ENCODE measurements at places on chromosomes 16 and 17.

- peaks cover 18% of the 10 kb centered on the region for H3K27me3 ChIP-seq
- H3K36me3 ChIP-seq, result 0 out of 2 replicates have a peak, but pooled peaks cover 3% of the 10 kb centered on the region
- DNase-seq, result no peak
- no peak overlapping the region for H3K4me3 ChIP-seq
Observed at GRCh38 chr17:46273541-46274236, 21.2 kb upstream of the LRRC37A start.

GRCh38 chr16:4570688-4571321, 14.7 kb downstream of the C16orf96 start:
- DNase-seq, result peak; percentile 95
- H3K27ac ChIP-seq, result peak overlapping the region; percentile 93
- no peaks in the 10 kb centered on the region for H3K27me3 ChIP-seq
- peak overlapping the region; percentile 39 for H3K4me3 ChIP-seq
- H3K36me3 ChIP-seq, result no peaks in the 10 kb centered on the region

- DNase-seq, result peak; percentile 98
- no peaks in the 10 kb centered on the region for H3K36me3 ChIP-seq
- peak overlapping the region; percentile 68 for H3K4me3 ChIP-seq
- no peak overlapping the region for H3K27ac ChIP-seq
Observed at GRCh38 chr16:57528499-57529390, 7.6 kb downstream of the CCDC102A start.

GRCh38 chr17:50765454-50766221, 1.7 kb downstream of the ANKRD40CL start:
- no peak for DNase-seq
- no peaks in the 10 kb centered on the region for H3K27me3 ChIP-seq
- no peak overlapping the region for H3K4me3 ChIP-seq
- H3K36me3 ChIP-seq, result no peaks in the 10 kb centered on the region

GRCh38 chr16:78362524-78363135, 263.2 kb downstream of the WWOX start:
- DNase-seq, result no peak
- H3K4me3 ChIP-seq, result no peak overlapping the region
- H3K27ac ChIP-seq, result no peak overlapping the region
- H3K27me3 ChIP-seq, result no peaks in the 10 kb centered on the region
- no peaks in the 10 kb centered on the region for H3K36me3 ChIP-seq

DNA sequence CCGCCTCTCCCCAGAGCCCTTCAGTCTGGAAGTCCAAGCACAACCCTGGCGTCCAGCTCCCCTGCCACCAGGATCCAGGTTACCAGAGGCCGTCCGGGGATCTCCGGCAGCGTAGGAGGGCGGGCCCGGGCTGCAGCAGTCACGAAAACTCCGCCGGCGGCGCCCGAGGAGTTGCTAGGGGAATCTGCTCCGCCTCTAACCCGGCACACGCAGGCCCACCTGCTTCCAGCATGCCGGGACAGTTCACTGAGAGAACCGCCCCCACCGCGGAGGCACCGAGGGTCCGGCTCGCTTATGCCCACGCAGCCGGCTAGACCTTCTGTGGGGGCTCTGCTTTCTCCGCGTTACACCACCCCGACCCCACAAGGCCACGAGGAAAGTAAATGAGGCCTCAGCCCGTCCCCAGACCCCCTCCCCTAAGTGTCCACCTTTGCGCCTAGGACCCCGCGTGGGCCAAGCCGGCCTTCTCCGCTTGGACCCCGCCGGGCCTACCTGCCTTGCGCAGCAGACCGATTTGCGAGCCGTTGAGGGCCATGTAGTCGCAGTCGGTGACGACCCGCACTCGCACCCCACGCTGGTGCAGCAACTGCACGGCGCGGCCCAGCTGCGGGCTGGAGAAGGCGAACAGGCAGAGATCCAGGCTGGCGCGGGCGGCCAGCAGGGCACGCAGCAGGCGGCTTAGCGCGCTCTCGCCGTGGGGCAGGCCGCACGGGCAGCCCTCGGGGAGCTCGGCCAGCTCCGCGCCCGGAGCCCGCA, 587 bp downstream of the PLD6 start:
- DNase-seq, result peak; percentile 40
- no peaks in the 10 kb centered on the region for H3K36me3 ChIP-seq
- no peaks in the 10 kb centered on the region for H3K4me1 ChIP-seq
- no peak overlapping the region for H3K4me3 ChIP-seq
- no peaks in the 10 kb centered on the region for H3K27me3 ChIP-seq

- no peak overlapping the region for H3K27ac ChIP-seq
- H3K36me3 ChIP-seq, result no peaks in the 10 kb centered on the region
- no peaks in the 10 kb centered on the region for H3K27me3 ChIP-seq
- no peaks in the 10 kb centered on the region for H3K4me1 ChIP-seq
Observed at GRCh38 chr17:74601944-74602572, 10.0 kb upstream of the CD300LD start.

GRCh38 chr16:1698680-1699079, 7.3 kb upstream of the MAPK8IP3 start:
- H3K4me1 ChIP-seq, result no peaks in the 10 kb centered on the region
- H3K36me3 ChIP-seq, result peaks cover 57% of the 10 kb centered on the region
- no peak overlapping the region for H3K27ac ChIP-seq
- no peak overlapping the region for H3K4me3 ChIP-seq
- DNase-seq, result no peak

DNA sequence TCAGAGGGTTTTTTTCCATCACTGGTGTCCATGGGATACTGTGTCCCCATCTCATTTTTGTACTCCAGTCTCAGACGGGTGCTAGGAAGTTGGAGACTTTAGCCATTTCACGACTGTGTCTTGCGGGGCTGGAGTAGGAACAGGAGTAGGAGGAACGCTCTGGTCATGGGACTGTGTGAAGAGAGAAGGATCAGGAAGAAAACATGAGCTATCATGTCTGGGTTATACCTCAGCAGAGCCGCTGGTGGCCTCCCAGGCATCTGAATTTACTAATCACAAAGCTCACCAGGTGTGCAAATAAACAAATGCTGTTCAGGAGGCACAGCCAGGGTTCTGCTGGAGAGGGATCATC, 225.4 kb downstream of the SEC14L1 start:
- H3K4me1 ChIP-seq, result peaks cover 14% of the 10 kb centered on the region
- H3K27me3 ChIP-seq, result no peaks in the 10 kb centered on the region
- H3K27ac ChIP-seq, result no peak overlapping the region
- H3K4me3 ChIP-seq, result no peak overlapping the region
- DNase-seq, result no peak
- no peaks in the 10 kb centered on the region for H3K36me3 ChIP-seq

GRCh38 chr16:84950906-84951305, 60.4 kb downstream of the ZDHHC7 start:
- H3K27me3 ChIP-seq, result no peaks in the 10 kb centered on the region
- no peak overlapping the region for H3K27ac ChIP-seq
- no peaks in the 10 kb centered on the region for H3K36me3 ChIP-seq
- H3K4me3 ChIP-seq, result no peak overlapping the region
- DNase-seq, result peak; percentile 72
- H3K4me1 ChIP-seq, result no peaks in the 10 kb centered on the region

- no peak overlapping the region for H3K27ac ChIP-seq
- DNase-seq, result no peak
- 0 out of 2 replicates have a peak, but pooled peaks cover under 1% of the 10 kb centered on the region for H3K36me3 ChIP-seq
- H3K27me3 ChIP-seq, result no peaks in the 10 kb centered on the region
- no peak overlapping the region for H3K4me3 ChIP-seq
Observed at GRCh38 chr17:40561871-40562611, 3.2 kb downstream of the CCR7 start.

DNA sequence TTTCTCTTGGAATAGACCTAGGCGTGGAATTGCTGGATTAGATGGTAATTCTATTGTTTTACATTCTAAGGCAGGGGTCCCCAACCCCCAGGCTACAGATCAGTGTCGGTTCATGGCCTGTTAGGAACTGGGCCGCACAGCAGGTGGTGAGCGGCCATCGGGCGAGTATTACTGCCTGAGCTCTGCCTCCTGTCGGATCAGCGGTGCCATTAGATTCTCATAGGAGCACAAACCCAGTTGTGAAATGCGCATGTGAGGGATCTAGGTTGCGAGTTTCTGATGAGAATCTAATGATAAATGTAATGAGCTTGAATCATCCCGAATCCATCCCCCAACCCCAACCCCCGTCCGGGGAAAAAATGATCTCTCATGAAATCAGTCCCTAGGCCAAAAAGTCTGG, 23.0 kb downstream of the NLRC5 start:
- no peak overlapping the region for H3K27ac ChIP-seq
- peaks cover 5% of the 10 kb centered on the region for H3K4me1 ChIP-seq
- no peak overlapping the region for H3K4me3 ChIP-seq
- no peaks in the 10 kb centered on the region for H3K27me3 ChIP-seq
- peak; percentile 45 for DNase-seq

GRCh38 chr17:57365420-57365819, 109.1 kb downstream of the MSI2 start:
- H3K4me1 ChIP-seq, result peaks cover 32% of the 10 kb centered on the region
- no peaks in the 10 kb centered on the region for H3K36me3 ChIP-seq
- no peak overlapping the region for H3K4me3 ChIP-seq
- no peak for DNase-seq
- no peak overlapping the region for H3K27ac ChIP-seq

- H3K4me3 ChIP-seq, result no peak overlapping the region
- H3K36me3 ChIP-seq, result no peaks in the 10 kb centered on the region
- no peaks in the 10 kb centered on the region for H3K27me3 ChIP-seq
Observed at GRCh38 chr16:2386990-2387389, 42.3 kb upstream of the CCNF start.

DNA sequence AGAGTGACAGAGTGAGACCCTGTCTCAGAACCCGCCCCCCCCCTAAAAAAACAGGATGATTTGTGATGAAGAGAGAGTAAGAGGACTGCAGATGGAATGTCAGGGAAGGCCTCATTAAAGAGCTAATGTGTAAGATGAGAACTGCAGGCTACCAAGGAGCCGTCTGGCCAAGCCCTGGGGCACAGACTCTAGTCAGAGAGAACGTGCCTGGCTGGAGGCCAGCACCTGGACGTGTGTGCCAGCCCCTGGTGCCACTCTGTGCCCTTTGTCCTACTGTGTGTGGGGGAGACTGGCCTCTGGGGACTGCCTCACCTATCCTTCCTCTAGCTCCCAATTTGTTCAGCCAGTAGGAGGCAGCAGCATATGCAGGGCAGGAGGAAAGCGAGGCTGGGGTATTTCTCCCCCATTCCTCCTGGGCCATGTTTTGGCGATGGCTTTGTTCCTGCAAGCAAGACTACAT, 37.1 kb downstream of the KNOP1 start:
- H3K4me3 ChIP-seq, result no peak overlapping the region
- peaks cover 9% of the 10 kb centered on the region for H3K36me3 ChIP-seq
- DNase-seq, result peak; percentile 56
- no peak overlapping the region for H3K27ac ChIP-seq

- H3K27me3 ChIP-seq, result no peaks in the 10 kb centered on the region
- H3K4me1 ChIP-seq, result peaks cover 12% of the 10 kb centered on the region
- H3K27ac ChIP-seq, result no peak overlapping the region
- no peak for DNase-seq
- no peaks in the 10 kb centered on the region for H3K36me3 ChIP-seq
- no peak overlapping the region for H3K4me3 ChIP-seq
Observed at GRCh38 chr16:58789351-58789750, 55.2 kb upstream of the GOT2 start.

- peaks cover 10% of the 10 kb centered on the region for H3K4me1 ChIP-seq
- DNase-seq, result no peak
- no peaks in the 10 kb centered on the region for H3K27me3 ChIP-seq
- no peak overlapping the region for H3K27ac ChIP-seq
- peaks cover 49% of the 10 kb centered on the region for H3K36me3 ChIP-seq
Observed at GRCh38 chr17:51263006-51263405, 2.7 kb downstream of the UTP18 start.

GRCh38 chr17:74164446-74165045, 38.9 kb upstream of the RPL38 start:
- H3K36me3 ChIP-seq, result no peaks in the 10 kb centered on the region
- no peak overlapping the region for H3K27ac ChIP-seq
- no peak for DNase-seq
- no peak overlapping the region for H3K4me3 ChIP-seq

DNA sequence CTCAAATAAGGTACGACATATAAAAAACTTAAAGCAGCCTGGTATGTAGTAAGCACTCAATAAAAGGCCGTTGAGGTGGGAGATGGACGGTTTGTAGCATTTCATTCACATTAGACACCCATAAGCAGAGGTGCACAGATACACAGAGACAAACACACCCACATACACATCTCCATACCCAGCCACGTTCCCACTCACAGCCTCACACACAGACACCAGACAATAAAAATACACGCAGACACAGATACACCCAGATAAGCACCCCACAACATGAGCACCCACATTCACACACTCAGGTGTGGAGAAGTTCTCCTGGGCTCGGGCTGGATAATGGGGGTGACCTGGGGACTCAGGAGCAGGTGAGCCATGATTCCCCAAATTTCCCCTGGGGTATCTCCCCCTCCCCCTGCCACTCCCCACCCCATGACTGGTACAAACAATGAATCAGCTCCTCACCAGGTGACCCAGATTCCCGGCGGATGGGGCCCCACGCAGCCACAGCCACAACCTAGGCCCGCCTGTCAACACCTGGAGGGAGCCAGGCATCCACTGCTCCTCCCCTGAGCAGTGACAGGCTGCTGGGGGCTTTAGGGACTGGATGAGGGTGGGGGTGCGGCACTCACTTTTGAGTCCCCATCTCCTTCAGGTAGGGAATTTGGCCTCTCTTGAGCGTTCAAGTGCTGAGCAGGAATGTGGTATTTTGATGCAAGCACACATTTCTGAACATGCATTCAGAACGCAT, 2.7 kb downstream of the DLX3 start:
- peak overlapping the region; percentile 66 for H3K4me3 ChIP-seq
- peaks cover 18% of the 10 kb centered on the region for H3K4me1 ChIP-seq
- H3K27me3 ChIP-seq, result peaks cover 100% of the 10 kb centered on the region
- no peaks in the 10 kb centered on the region for H3K36me3 ChIP-seq
- peak; percentile 37 for DNase-seq
- no peak overlapping the region for H3K27ac ChIP-seq

GRCh38 chr17:81429821-81430551, 34.7 kb downstream of the BAHCC1 start:
- no peaks in the 10 kb centered on the region for H3K27me3 ChIP-seq
- no peak overlapping the region for H3K4me3 ChIP-seq
- no peak for DNase-seq
- no peak overlapping the region for H3K27ac ChIP-seq
- H3K36me3 ChIP-seq, result no peaks in the 10 kb centered on the region

DNA sequence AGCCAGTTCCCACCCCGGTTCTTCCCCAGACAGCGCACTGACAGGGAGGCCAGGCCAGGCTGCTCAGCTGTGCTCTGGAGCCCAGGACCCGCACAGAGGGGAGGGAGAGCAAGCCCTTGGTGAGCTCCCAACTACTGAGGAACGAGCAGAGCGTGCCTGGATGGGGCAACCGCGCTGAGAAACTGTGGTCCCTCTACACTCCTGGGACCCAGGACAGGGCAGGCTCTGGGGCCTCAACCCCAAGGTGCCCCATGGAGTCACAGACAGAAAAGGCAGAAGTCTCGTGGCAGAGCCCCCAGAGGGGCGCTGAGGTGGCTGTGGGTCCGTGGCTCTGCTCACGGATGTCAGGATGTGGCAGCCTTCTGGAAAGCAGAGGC, 16.3 kb downstream of the SLX4 start:
- no peak overlapping the region for H3K27ac ChIP-seq
- H3K4me3 ChIP-seq, result no peak overlapping the region
- no peak for DNase-seq
- no peaks in the 10 kb centered on the region for H3K27me3 ChIP-seq

All from GM23338 (cell line).